ENCODE measurements at places on chromosomes 4 and X.

DNA sequence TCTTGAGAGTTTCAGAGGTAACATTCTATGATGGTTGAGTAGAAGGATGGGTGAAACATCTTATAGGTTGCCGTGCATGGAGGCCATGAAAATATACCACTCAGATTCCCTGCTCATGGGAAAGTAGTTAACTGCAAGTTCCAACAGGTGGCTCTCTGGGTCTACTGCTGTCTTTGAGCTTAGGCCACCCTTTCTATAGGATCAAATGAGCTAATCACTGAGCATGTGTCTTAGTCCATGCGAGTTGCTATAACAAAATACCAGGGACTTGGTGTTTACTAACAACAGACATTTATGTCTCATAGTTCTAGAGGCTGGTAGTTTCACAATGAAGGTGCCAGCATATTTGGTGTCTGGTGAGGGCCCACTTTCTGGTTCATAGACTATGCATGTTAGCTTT lies 144.8 kb upstream of the UNC5C start:
- no peak for DNase-seq

- DNase-seq = no peak
Observed at GRCh38 chr4:185229021-185229818, 19.8 kb downstream of the SNX25 start.

DNA sequence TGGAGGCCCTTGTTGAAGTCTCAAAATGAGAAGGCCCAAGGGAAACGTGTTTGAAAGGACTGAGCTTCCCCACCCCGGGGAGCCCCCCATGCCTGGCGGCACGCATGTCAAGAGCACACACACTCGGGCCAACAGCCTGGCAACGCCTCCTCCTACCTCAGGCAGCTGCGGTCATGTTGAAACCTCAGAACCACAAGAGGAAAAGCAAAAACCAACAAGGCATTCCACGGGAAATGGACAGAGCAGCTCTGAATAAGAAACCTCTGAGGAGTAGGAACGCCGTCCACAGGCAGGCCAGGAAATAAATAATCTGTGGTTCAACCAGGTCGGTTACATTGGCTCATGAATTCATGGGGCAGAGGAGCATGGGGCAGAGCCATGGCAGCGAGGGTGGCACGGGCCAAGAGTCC lies 95.7 kb upstream of the AFAP1 start:
- no peak for DNase-seq

GRCh38 chr4:97496298-97496873 lies 646.9 kb downstream of the STPG2 start:
- DNase-seq = no peak

- no peak for DNase-seq
Observed at GRCh38 chr4:14807856-14808255, 194.4 kb upstream of the CPEB2 start.

DNA sequence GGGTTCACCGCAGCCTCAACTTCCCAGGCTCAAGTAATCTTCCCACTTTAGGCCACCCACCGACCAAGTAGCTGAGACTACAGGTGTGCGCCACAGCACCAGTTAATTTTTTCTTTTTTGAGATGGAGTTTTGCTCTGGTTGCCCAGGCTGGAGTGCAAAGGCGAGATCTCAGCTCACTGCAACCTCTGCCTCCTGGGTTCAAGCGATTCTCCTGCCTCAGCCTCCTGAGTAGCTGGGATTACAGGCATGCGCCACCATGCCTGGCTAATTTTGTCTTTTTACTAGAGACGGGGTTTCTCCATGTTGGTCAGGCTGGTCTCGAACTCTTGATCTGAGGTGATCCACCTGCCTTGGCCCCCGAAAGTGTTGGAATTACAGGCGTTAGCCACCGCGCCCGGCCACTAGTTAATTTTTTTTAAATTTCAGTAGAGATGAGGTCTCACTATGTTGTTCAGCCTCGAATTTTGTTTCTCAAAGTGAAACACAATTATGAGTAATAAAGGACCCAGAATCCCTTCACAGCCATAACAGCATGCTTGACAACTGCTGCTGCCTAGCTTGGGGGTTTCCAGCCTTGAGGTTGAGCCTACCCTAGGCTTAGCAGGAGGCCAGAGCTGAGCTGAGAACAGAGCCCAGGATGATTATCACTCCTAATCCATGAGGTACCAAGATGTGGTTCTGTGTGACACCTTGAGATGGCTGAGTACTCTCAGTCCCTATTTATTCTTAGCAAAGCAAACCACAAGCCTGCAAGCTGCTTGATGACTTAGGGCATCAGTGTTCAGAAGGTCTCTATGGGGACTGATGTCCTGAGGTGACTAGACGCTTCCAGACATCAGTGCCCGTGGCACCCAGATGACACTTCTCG lies 41.6 kb upstream of the NKRF start:
- DNase-seq = peak; percentile 63

GRCh38 chr4:2321279-2322196 lies 59.6 kb upstream of the MXD4 start:
- no peak for DNase-seq

DNA sequence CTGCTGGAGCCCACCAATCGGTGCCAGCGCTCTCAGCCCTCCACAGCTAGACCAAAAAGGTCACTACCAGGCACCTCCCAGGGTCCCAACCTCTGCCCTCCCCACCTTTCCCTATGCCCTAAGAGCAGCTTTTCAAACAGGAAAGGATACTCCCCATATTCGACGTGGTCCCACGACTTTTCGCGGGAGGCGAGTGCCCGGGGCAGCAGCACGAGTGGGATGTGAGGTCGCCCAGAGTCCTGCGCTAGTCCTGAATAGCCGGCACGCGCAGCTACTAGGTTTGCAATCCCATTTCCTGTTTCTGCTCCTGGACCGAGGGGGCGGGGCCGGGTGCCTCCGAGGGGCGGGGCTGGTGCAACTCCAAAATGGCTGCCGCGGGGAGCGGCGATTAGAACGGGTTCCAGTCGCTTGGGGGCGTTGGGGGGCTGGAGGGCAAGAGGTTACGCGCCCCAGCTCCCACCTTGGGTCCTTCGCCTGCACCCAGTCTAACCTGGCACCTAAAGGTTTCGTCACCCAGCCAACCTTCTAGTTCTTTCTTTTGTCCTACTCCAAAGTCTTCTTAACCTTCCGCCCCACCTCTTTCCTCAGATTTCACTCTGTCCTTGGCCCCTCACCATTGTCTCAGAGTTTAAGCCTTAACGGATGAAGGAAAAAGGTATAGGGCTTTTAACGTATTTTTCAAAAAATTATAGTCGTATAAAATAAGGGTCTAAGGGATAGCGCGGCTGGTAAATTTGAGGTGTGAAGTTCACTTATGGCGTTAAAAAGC lies 85.0 kb upstream of the TENT5D start:
- DNase-seq = no peak

GRCh38 chr4:138709859-138710258 lies 305.7 kb upstream of the NOCT start:
- DNase-seq = no peak

GRCh38 chrX:95884186-95884585 lies 800.5 kb upstream of the DIAPH2 start:
- no peak for DNase-seq

DNA sequence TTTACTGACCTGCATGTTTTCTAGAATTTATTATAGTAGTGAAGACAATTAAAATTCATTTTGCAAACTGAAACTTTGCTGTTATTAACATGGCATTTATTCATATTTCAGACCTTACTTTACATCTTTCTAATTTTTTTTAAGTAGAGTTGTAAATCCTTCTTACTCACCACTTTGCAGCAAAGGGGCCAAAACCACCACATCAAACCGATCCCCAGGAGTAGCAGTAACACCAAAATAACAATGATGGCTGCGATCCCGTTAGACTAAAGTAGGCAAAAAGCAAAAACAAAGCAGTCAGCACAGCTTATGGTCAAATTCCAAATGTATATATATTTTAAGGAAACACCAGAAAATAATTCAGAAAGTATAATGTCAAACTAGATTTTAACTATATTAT lies 64.7 kb downstream of the ANTXR2 start:
- no peak for DNase-seq

DNA sequence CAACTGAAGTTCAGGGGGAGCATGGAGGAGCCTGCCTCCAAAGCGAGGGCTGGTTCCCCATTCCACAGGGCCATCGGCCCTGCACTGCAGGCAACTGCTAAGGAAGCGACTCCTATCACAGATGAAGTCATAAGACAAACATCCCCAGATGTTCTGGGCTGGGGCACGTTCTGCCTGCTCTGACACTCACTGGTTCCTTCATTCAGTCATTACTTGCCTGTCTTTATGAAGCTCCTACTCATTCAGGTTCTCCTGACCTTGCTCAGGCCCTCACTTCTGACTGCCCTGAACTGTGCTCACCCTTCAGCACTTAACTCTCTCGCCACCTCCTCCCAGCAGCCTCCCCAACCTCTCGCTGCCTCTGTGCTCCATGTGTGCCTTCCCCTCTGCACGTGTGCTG lies 2.5 kb upstream of the SLC2A9 start:
- no peak for DNase-seq

GRCh38 chr4:101309925-101310324 lies 37.4 kb downstream of the PPP3CA start:
- DNase-seq = no peak

Data from GM20000 (cell line).